ENCODE measurements at places on chromosomes 5 and 9. TPM values are rescaled to one million over a fixed set of nuclear protein-coding genes. Genes with fewer than 3 reads are reported as not detected.
A peak's percentile ranks its signal among the peaks of the same experiment; 100 is the strongest.

TMEM215 gene
- total RNA-seq = not detected

FCN1 gene
- not detected for total RNA-seq

ERMP1 gene
- total RNA-seq = 8.8 TPM

ABCA1 gene
- 0.04 TPM for total RNA-seq

KIF24 gene
- 5.9 TPM for total RNA-seq

PCDHGA5 gene
- 6.9 TPM for total RNA-seq

IL33 gene
- 0.05 TPM for total RNA-seq

PRUNE2 gene
- total RNA-seq = 24.5 TPM

GRCh38 chr9:15512889-15513288 lies 2.1 kb upstream of the PSIP1 start:
- peaks cover 5% of the 10 kb centered on the region for H3K36me3 ChIP-seq
- no peak for DNase-seq
- no peaks in the 10 kb centered on the region for H3K27me3 ChIP-seq
- H3K27ac ChIP-seq = no peak overlapping the region
- H3K4me1 ChIP-seq = peaks cover 6% of the 10 kb centered on the region

GRCh38 chr9:127114606-127115005 lies 7.8 kb downstream of the ANGPTL2 start:
- no peak for DNase-seq
- H3K27me3 ChIP-seq = no peaks in the 10 kb centered on the region
- no peaks in the 10 kb centered on the region for H3K36me3 ChIP-seq

GRCh38 chr5:22986281-22986680 lies 133.1 kb upstream of the CDH12 start:
- no peaks in the 10 kb centered on the region for H3K4me1 ChIP-seq
- no peaks in the 10 kb centered on the region for H3K27me3 ChIP-seq
- no peaks in the 10 kb centered on the region for H3K36me3 ChIP-seq
- no peak overlapping the region for H3K27ac ChIP-seq
- H3K4me3 ChIP-seq = no peak overlapping the region
- no peak for DNase-seq

DNA sequence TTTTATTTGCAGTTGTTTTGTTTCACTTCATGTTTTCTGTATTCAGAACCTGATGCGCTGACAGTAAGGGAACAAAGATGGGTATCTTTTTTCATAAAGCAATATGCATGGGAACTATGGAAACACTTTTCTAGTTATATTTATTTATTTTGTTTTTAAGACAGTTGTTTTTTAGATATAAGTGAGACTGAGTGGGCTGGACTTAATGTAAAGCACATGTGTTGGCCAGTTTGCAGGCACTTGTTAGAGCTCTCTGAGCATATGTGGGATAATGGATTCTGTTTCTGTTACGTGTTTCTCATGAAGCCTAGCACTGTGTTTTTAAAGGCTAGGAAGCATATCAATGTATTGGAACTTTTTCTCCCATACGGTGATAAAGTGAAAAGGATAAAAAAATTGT lies 164.1 kb downstream of the PRR16 start:
- no peak overlapping the region for H3K4me3 ChIP-seq
- no peaks in the 10 kb centered on the region for H3K4me1 ChIP-seq
- no peak overlapping the region for H3K27ac ChIP-seq
- H3K36me3 ChIP-seq = no peaks in the 10 kb centered on the region

DNA sequence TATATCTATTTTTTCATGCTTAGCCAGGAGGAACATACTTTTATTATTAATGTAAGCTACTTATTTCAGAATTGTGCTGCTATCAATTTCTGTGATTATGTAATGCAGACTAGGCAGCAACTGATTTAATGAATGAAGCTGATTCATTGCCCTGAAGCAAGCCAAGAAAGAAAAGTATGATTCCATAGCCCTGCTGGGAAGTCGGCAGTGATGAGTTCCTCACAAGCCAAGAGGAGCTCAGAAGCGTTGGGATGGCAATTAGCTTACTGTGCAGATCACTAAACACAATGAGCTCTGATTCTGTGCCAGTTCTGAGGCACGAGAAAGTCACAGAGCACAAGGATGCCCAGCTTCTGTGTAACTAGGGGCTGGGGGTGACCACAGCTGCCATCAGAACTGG lies 254.3 kb upstream of the KLF9 start:
- no peaks in the 10 kb centered on the region for H3K4me1 ChIP-seq
- H3K27me3 ChIP-seq = 0 out of 2 replicates have a peak, but pooled peaks cover 4% of the 10 kb centered on the region
- H3K27ac ChIP-seq = no peak overlapping the region
- no peak overlapping the region for H3K4me3 ChIP-seq
- no peak for DNase-seq

DNA sequence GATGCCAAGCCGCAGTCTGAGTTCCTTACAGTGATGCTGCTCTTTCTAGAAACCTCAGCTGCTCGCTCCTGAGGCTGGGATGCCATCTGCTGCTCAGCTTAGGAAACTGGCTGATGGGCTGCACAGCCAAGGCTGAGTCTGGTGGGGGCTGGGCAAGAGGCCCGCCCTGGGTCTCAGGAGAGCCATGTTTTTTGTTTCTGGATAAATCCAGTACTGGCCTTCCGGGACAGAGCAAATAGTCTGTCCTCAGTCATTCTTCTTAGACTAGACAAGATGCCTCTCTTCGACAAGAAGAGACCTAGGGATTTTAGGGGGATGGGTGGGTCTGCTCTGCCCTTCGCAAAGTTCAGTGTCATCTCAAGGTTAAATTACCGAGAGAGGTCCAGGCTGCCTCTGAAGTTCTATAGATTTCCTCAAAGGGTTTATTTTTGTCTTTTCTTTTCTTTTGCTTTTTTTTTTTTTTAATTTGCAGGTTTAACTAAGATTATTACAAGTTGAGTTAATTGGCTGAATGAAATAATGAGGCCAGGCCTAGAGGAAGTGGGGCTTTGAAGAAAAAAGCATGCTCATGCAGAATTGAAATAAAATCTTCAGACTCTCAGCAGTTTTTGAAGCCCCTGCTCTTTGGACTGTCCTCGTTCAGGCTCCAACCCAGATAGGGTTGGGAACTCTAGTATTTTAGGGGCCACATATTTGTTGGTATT lies 30.6 kb upstream of the MATR3 start:
- no peaks in the 10 kb centered on the region for H3K4me1 ChIP-seq
- DNase-seq = peak; percentile 84
- no peaks in the 10 kb centered on the region for H3K36me3 ChIP-seq
- H3K27ac ChIP-seq = no peak overlapping the region
- no peaks in the 10 kb centered on the region for H3K27me3 ChIP-seq

DNA sequence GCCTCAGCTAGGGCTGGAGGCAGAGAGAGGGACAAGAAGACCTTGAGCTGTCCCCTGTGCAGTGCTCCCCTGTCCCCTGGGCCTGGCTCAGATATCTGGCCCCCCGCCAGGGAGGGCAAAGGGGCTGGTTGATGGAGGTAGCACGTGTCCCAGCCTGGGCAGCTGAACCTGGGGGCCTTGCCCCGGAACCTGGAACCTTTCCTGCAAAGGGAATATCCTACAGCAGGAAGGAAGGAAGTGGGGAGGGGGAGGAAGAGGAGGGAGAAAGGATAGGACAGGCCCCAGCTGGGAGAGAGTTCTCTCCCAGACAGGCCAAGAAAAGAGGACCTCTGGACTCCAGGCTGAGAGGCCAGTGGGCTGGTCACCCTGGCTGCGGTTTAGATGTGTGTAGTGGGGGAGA lies 27.6 kb upstream of the PSD2 start:
- H3K27me3 ChIP-seq = 0 out of 2 replicates have a peak, but pooled peaks cover 3% of the 10 kb centered on the region
- H3K27ac ChIP-seq = no peak overlapping the region
- no peaks in the 10 kb centered on the region for H3K4me1 ChIP-seq
- no peak overlapping the region for H3K4me3 ChIP-seq

DNA sequence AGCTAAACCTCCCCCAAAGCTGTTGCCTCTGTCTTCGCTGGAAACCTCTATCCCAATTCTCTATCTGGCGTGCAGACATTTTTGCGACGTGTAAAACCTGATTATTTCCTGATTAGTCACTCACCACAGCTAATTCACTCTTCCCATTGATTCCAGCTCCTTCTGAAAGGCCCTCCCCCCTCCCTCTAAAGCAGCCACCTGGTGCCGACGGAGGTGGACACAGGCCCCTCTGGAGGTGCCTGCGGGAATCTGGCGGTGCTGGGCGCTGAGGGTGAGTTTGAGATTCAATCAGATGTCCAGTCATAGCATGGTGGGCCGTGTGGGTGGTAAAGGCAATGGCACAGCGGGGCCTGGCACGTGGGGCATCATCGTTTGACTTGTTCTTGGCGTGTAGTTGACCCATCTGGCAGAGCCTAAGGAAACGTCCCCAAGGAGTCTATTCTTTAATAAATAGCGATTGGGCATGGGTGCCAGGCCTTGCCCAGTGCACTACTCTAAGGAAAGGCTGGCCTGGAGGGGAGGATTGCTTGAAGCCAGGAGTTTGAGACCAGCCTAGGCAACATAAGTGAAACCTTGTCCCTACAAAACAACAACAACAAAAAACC lies 271.1 kb upstream of the MVB12B start:
- H3K4me3 ChIP-seq = no peak overlapping the region
- no peaks in the 10 kb centered on the region for H3K36me3 ChIP-seq
- H3K4me1 ChIP-seq = no peaks in the 10 kb centered on the region
- no peak overlapping the region for H3K27ac ChIP-seq

All from SJCRH30 (cell line).